ENCODE measurements at places on chromosomes 7 and 10.

DNA sequence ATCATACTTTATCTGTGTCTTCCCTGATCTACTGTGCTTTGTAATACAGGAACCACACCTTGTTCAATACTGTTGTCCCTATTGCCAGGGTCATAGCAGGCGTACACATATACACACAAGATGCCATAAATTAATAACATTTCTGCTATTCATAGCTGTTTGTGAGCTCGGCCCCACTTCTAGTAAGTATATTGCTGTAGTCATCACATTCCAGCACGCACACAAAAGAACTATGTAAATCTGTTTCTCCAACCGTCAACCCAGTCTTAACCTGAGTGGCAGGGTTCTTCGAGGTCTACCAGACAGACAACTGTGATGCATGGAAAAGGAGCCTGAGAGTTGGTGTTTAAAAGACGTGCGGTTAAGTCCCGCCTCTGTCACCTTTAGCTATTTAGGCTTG lies 5.7 kb upstream of the CACNB2 start:
- no peak for DNase-seq

- peak; percentile 71 for DNase-seq
Observed at GRCh38 chr7:30859940-30860496, 51.6 kb upstream of the AQP1 start.

DNA sequence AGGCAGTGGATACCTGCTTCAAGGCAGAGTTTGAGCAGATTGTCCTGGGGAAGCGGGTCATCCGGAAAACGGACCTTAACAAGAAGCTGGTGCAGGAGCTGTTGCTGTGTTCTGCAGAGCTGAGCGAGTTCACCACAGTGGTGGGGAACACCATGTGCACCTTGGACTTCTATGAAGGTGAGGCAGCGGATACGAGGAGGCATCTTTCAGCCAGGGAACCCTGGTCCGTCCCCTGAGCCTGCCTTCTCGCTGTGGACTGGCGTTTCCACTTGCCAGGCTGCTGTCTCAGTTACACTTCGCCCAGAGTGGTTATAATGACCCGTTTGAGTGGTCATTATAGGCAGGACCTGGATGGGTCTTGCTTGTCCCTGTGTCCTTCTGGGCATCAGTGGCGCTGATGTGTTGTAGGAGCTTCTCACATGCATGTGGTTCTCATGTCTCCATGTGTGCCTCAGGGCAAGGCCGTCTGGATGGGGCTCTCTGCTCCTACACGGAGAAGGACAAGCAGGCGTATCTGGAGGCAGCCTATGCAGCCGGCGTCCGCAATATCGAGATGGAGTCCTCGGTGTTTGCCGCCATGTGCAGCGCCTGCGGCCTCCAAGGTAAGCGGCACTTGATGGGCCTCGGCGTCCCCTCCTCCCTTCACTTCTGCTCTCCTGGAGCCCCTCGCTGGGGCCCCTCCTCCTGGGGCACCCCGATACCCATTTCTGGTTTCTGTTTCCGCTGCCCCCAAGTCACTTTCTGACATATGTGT lies 18.0 kb downstream of the UPP1 start:
- no peak for DNase-seq

- DNase-seq: no peak
Observed at GRCh38 chr10:70284542-70285475, 1.0 kb upstream of the NPFFR1 start.

DNA sequence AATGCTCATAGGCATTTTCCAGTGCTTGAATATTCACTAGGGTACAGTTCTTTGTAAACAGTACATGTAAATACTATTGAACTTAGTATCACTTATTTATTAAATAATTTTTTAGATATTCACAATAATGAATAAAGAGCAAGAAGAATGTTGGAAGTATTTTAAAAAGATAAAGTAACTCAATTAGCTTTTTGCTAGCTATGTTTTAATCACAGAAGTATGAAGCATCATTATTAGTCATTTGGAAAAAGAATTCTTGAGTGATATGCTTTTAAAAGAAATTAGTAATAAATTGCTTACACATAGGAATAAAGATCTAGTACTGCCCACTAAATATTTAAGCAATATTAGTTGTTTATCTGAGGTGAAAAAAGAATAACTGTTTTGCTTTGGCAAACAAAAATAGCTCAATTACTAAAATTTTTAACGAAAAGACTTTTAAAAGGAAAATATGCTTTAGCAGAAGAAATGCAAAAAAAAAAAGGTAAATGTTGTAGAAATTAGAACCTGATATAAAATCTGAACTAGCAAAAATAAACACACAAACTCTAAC lies 66.5 kb downstream of the SGMS1 start:
- no peak for DNase-seq

GRCh38 chr10:25933653-25934608 lies at the start of gene MYO3A:
Gene MYO3A (plus strand): TSS chr10:25934229. CDS start chr10:25952111, 17,882 bp downstream.
- peak; percentile 76 for DNase-seq

DNA sequence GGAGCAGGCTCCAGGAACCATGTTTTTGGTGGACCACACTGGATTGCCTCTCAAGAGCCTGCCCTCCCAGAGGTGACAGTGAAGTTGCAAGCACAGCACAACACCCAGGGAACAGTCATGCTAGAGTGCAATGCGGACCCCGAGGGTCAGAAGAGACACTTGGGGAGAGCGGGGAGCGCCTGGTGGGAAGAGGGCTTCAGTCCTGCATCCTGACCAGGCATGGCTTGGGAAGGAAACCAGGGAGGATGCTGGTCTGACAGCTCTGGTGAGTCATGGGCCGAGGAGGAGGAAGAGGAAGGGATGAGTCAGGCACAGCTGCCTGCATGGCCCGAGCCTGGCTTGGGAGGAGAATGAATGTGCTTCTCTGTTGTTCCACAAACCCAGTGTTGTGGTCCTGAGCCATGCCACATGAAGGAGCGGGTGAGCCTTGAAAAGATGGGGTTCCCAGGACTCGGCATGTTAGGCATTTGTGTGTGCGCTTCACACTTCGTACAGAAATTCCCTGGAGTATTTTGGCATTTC lies 29.5 kb upstream of the ANKRD2 start:
- peak; percentile 89 for DNase-seq

Data from left lung (tissue), 14 donors.